ENCODE measurements at places on chromosomes 3 and 15.

DNA sequence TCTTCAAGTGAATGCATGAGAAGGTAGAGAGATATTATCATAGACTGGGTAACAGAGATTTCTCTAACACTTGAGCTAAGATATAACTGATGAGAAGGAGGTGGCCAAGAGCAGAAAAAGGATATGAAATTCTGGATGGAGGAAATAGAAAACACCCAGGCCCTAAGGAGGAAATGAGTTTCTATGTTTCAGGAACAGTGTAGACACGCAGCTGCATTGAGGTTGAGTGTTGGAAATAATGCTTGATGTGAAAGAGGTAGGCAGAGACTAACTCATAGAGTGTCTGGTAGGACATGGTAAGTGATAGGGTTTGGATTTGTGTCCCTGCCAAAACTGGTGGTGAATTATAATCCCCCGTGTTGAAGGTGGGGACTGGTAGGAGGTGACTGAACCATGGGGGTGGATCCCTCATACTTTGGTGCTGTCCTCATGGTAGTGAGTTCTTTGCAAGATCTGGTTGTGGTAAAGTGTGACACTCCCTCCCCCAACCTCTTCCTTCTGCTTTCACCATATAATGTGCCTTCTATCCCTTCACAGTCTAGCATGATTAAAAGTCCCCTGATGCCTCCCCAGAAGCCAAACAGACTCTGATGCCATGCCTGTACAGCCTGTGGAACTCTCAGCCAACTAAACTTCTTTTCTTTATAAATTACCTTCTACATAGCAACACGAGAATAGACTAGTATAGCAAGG is 787.3 kb downstream of the EDEM1 start:
- DNase-seq = no peak

DNA sequence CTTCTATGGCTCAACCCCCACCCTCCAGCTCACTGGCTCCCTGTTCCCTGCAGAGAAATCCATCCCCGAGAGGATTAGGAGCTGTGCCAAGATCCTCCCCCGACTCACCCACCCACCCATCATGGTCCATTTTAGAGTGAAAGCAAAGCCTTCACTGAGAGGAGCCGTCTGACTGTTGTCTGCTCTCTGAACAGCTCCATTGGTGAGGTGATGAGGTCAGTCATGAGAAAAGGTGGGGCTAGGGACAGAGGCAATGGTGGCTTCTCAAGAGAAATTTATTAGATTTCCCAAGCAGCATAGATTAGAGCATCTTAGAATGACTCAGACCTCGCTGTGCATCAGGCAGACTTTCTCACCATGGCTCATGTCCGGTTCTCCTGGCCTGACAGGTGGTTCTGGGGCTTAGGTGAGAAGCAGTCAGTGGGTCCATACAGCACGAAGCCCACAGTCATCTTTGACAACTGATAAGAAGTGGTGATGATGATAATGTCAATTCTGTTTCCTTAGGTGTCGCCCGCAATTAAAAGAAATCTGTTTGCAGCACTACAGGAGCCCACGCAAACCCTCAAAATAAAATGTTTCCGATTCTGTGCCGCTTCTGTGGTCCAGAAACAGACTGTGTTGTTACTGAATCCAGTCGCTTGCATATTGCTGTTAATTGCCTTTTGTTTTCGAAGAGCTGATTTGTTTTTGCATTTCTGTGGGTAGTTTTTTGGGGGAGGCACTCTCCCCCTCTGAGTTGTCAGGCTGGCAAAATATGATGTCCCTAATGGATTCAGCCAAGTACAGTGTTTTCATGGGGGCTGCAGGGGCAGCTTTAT is 24.8 kb upstream of the RHO start:
- no peak for DNase-seq

DNA sequence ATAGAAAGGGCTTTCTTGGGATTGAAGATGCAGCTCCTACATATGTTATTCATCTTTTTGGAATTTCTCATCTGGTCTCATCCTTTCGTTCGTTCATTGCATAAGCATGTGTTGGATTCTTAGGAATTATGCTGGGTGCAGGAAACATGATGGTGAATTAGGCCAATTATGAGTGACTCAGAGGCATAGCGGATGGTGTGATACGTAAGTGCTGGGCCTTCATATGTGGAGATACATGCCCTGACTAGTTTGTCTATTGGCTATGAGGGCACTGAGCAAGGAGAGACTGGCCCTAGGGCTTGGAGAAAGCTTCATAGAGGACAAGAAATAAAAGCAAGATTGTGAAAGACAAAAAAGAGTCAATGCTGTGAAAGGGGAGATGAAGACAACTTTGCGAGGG is 235.1 kb downstream of the MYRIP start:
- DNase-seq = no peak

DNA sequence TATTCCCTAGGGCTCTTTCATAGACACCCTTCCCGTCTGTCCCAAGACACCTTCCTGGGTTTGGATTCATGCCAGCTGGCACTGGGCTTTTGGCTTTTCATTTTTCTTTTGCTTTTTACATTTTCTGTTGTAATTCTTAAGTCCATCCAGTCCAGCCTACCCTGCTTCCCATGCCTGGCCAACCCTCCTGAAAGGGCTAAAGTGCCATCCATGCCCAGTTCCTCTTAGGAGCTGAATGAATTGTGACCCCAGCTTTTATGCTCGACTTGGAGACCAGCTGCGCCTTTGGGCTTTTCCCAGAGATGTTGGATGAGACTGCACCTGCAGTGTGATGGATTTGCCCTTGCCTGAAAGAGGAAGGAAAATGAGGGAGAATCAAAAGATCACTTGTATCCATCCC is 25.8 kb downstream of the LRRN1 start:
- no peak for DNase-seq

DNA sequence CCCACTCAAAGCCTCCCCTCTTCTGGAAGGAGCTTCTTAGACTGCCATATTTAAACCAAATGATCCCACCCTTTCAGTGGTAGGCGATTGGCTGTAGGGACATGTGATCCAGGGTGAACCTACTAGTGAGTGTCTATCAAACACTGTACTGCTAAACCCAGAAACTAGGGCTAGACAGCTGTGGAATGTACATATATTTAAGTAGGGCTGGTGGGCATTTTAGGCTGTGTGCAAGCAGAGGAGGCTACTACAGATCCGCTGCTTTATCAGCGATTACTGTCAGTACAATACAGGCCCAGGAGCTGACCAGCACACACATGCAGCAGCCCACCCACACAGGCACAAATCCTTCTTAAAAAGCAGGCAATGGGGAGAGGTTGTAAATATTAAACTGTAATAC is 15.4 kb upstream of the LARP6 start:
- no peak for DNase-seq

- no peak for DNase-seq
Measured at GRCh38 chr15:80888846-80889245, 100.8 kb downstream of the MESD start.

DNA sequence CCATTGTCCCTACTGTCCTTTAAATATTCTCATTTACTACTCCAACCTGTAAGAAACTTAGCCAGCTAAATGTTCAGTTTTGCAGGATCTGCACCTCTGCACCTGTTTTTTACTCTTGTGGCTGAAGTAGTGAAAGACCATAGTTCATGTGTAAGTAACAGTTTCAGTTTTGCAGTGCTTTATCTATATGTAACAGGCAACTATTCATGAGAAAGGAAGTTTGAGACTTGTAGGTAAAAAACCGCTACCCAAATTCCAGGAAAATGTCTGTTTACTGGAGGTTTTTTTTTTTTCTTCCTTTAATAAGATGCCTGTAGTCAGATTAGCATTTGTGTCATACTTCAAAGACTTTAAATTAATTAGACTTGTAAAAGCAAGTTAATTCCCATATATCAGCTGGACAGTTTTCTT is 25.4 kb upstream of the MBNL1 start:
- DNase-seq = no peak

DNA sequence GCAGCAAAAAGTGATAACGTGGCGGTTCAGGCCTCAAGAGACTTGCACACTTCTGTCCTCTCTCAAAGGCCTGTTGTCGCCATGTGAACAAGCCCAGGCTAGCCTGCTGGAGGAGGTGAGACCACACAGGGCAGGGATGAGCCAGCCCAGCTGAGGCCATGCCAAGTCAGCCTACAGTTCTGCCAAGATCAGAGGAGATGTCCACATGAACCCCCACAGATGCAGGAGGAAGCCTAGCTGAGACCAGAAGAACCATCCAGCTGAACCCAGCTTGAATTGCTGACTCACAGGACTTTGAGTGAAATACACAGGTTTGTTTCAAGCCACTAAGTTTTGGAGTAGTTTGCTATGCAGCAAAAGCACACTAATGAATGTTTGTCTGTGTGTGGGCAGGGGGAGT is 50.3 kb upstream of the SEC13 start:
- no peak for DNase-seq

- no peak for DNase-seq
Measured at GRCh38 chr3:180253283-180253682, 216.5 kb upstream of the PEX5L start.

DNA sequence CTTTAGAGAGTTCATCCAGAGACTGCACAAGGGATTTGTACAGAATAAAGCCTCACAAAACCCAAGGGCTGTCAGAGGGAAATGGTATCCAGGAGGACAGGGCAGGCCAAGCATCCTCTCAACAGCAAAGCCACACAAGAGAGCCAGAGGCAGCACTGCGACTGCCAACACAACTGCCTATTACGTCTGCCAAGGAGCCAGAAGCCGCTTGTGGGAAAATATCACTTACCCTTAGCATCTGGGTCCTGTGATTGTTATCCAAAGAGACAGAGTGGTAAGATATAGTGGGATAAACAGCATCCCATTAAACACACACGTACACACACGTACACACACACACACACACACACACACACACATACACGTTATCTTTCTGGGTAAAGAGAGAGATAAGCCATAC is 618.3 kb upstream of the AGTR1 start:
- no peak for DNase-seq

DNA sequence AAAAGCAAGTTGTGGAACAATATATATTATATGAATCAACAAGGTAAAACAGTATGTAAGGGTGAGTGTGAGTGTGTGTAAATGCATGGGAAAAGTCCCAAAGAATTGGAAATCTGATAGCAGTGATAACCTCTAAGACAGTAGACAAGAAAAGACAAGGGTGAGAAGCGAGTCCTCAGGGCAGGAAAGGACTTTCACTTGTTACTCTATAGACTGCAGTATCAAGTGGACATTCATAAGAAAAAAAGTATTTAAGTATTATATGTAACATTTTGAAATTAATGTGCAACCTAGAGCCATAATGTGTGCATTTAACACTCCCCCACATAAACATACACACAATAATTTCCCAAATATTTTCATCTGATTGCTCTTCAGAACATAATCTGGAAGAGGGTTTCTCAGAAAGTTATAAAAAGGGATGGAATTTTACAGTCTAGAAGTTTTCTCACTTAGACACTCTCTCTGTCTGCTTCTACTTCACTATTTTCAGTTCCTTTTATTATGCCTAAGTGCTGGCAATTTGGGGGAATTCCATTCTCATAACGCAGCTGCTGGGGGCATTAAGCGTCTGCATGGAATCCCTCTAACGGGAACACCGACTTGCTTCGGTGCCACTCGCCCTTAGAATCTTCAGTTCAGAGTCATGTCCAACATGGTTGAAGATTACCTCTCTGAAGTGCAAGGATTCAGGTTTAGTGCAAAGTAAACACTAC is 50.0 kb upstream of the CDIN1 start:
- no peak for DNase-seq

DNA sequence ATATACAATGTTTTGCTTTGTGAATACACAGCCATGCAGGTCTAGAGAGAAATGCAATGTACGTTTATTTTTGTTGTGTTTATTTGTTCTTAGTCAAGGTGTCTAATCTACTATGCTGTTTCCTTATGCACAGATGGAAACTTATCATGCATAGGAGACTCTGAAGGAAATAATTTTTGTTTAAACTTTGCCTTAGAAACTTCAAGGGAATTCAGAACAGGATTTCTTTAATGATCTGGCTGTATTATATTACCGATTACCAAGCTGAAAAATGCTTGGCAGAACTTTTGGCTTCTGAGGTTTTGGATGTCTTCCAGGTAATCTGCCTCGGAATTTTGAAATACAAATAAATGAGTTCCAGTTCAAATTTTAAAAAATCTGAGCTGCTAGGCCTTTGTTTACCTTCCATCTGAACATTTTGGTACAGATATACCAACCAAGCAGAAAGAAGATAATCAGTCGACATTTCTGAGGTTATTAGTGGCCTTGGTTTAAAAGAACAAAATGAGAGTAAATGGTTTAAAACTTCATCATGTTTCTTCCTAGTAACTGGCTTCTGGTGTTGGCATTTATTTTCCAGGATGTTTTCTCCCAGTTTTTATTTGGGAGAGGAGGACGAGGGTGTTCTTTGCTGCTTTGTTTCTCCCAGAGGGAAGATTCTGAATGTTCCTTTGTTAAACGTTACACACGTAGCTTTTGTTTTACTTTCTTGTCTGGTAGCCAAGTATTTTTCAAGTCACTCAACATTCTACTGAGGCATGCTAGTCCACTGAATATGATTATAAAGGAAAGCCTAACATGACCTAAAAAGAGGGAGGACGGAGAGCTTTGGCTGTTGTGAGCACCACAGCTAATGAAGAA is 421.8 kb upstream of the TBL1XR1 start:
- no peak for DNase-seq

- DNase-seq = peak; percentile 12
Measured at GRCh38 chr3:108153451-108153981, 62.7 kb upstream of the CD47 start.

DNA sequence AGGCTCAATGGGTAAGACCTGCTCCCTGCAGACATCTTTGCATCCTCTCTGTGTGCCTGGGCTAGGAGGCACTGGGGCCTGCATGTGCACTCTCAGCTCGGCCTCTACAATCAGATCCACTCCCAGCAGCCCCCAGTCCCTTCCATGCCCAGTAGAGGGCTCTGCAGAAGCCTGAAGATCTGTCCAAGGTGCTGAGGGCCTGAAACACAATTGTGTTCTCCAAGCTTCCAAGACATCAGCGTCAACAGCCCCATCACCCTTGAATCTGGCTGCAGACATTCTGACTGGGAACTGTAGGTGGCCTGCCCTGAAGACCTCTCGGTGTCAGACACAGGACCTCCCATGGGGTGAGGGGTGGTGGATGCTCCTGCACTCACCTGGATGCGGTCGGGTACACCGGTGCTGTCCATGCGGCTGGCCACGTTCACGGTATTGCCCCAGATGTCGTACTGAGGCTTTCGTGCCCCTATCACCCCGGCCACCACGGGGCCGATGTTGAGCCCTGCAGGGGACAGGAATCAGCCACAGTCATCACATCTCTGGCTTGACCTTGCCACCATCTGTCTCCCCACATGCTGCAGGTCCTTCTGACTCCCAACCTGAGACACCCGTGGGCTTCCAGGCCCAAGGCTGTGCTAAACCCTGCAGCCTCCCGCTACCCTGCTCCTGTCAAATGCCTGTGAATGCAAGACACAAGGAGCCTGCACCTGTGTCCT is 84.7 kb downstream of the SEC22A start:
- no peak for DNase-seq

DNA sequence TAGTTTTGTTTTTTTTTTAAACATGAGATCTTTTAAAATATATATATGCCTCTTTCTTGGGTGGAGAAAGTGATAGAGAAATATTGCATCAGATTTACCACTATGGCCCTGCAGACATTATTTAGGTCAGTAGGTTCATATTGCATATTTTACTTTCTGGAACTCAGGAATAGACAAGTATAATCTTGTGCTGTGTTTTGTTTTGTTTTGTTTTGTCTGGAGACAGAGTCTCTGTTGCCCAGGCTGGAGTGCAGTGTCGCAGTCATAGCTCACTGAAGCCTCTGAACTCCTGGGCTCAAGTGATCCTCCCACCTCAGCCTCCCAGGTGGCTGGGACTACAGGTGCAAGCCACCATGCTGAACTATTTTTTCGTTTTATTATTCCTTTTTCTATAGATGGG is 21.5 kb upstream of the DUT start:
- no peak for DNase-seq

GRCh38 chr3:169134194-169134593 is 529.3 kb downstream of the MECOM start:
- DNase-seq = no peak
